Fibroblast of pulmonary artery (primary cell): ENCODE measurements at places on chromosomes 2 and 18.

- no peak for DNase-seq
Observed at GRCh38 chr2:36716111-36716510, 19.6 kb downstream of the VIT start.

GRCh38 chr2:138610201-138610953 lies 108.8 kb downstream of the SPOPL start:
- DNase-seq = no peak

DNA sequence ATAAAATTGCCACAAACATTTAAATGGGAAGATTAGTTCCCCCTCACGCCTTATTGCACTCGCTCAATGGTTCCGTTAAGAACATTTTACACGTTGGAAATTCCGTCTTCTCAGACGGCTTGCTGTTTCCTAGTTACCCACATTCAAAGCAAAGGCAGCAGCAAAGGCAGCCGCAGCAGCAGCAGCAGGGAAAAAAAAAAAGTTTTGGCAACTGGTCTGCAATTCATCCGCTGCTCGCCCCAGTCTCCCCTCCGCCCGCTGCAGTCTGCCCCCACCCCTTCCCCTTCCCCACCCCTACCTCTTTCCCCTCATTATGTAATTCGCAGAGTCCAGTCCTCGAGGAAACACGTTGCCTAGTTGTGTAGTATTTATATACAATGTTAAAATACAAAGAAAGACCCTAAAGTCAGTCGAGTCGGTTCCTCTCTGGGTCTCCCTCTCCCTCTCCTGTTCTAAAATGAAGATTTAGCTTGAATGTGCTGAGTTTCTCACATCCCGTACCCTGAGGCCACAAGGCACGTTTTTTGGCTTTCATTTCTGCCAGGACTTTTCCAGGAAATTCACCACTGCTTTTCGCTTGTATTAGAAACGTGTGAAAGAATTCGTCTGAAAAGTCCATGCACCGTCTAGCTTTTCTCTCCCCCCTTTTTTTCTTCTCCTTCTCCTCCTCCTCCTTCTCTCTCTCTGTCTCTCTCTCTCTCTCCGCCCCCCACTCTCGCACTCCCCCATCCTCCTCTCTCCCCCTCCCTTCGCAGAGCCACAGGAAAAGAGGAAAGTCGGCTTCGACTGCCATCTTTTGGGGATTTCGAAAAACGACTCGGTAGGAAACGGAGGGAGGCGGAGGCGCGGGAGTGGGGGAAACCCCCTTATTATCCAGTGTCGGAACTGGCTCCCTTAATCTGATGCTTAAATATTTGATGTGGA lies 140.0 kb downstream of the MEIS1 start:
- DNase-seq = peak; percentile 89

GRCh38 chr2:59322005-59322404 lies 1080.9 kb upstream of the FANCL start:
- no peak for DNase-seq

DNA sequence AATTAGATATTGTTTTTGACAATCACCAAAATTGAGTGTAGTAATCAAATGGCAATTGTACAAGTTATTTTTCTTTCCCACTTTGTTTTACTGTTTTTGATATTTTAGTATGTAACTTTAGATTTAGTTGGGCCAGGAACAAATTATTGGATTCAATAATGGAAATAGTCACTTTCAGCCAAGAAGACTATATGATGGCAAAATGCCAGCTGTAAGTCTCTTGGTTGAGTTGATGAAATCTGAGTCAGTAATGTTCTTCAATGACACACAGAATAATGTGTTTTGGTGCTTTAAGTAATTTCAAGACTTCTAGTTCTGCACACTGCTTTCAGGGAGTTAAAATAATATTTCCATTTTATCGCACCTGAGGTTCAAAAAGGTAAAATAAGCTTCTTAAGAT lies 2022.0 kb upstream of the CELF4 start:
- DNase-seq = peak; percentile 15

- peak; percentile 71 for DNase-seq
Observed at GRCh38 chr2:44528595-44528994, 166.8 kb downstream of the CAMKMT start.

DNA sequence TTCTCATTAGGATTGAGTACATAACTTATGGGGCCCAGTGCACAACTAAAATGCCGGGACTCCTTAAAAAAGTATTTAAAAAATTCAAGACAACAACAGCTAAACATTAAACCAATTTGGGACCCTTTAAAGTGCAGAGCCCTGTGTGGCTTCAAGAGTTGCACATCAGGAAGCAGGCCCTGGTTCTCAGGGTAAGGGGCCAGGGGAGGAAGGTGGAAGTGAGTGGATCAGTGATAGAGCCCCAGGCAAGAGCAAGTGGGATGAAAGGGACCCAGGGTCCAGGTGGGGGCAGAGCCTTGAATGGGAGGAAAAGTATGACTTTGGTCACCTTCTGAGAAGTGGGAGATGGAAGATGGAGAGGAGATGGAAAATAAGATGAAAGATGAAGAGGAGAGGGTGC lies 2.3 kb upstream of the FHOD3 start:
- no peak for DNase-seq

DNA sequence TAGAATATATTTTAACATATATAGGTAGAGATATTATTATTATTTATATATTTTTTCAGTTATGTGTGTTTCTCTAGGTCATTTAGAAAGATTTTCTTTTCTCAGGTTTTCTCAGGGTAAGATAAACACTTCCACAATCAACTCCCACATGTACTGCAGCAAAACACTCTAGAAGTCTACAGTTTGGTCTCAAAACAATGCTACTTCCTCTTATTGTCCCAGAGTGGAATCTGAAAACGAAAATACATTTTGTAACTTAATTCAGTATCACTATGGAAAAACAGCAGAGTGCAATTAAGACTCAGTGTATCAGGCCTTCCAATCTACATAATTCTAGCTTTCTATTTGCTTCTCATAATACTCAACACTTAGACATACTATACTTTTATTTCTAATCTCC lies 190.1 kb upstream of the SLC35G4 start:
- DNase-seq = peak; percentile 16

DNA sequence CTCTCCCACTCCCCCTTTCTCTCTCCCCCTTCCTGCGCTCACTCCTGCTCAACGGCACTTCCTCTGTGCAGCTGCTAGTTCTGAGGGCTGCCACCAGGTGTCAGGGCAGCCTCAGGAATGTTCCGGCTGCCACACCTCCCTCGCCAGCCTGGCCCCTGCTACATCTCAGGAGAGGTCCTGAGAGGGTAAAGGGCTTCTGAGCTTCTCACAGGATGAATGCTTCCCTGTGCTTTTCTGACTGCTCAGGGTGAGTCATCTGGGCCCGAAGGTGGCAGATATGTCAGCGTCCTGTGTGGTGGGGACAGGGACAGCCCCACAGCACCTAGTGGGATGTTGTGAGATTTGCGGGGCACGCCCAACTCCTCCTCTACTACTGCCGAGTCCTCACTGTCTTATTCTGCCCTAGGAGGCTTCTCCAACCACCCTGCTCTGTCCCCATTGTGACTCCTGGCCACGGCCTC lies 49.0 kb downstream of the PLEKHB2 start:
- peak; percentile 62 for DNase-seq

GRCh38 chr2:219570194-219570923 lies 980 bp downstream of the OBSL1 start:
- DNase-seq = peak; percentile 29

DNA sequence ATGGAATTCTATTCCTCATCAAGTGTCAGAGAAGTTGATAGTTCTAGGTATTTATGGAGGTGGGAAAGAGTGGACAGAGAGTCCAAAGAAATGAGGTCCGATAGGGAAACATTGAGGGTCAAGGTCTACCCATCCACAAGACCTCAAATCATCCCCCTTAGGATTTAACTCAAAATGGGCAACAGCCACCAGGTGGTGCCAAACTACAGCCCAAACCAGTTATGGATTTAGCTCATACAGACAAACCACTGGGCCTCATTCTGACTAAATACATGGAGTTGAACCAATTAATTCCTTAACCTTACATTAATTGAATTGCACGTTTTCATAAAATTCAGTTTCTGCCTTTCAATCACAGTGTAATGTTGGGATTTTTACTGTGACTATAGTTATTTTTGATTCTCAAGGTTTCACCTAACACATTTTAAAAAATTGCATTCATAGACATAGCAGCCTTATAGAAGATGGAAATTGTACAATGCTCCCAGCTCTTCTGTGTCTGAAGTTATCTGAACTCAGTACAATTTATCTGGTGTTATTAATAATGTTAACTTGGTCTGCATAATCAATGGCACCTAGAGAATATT lies 98.2 kb upstream of the HNMT start:
- DNase-seq = peak; percentile 65

DNA sequence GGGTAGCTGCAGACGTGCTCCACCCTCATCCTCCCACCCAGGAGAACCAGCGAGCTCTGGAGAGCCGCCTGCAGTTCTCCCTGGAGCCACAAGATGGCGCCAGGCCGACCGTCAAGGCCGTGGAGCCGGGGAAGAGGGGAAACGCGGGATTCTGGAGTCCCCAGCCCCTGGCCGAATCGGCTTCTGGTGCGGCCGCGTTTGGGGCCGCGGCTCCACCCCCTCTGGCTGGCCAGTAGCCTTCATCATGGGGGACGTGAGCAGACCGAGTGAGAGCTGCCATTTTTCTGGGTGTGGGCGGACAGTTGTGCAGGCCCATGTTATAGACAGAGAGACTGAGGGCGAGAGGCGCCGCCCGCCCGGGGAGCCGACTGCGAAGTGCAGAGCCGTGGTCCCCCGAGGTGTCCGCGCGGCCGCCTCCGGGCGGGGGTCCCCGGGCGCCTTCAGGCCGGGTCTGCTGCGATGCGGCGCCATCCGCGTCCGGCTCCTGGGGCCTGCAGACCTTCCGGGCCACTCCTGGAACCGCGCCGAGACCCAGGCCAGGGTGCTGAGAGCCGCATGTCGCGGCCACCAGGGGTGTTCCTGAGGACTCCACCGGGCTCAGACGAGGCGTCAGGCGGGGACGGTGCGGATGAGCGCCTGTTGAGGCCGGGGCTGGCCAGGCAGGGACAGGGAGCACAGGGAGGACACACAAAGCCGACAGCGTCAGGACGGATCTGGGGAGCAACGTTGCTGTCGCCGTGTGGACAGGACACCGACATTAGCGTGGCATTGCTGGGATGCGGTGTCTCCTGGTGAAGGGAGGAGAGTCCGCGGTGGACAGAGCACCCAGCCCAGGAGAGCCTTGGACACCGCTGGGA lies 418.2 kb upstream of the HS6ST1 start:
- peak; percentile 82 for DNase-seq

DNA sequence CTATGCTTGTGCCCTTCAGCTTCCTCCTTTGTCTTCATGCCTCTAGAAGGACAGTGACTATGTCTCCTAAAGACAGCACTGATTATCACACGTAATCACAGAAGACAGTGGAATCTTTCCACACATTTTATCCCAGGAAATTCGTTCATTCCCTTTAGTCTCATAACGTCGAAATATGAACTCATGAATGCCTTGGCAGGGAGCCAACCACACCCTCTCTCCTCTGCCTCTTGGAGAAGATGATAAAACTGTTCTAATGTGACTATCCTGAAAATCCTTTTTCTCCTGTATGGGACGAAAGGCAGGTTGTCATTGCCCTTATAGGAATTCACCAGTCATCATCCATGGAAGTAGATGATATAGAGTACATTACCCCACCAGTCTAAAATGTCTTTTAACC lies 726.6 kb upstream of the FANCL start:
- no peak for DNase-seq

DNA sequence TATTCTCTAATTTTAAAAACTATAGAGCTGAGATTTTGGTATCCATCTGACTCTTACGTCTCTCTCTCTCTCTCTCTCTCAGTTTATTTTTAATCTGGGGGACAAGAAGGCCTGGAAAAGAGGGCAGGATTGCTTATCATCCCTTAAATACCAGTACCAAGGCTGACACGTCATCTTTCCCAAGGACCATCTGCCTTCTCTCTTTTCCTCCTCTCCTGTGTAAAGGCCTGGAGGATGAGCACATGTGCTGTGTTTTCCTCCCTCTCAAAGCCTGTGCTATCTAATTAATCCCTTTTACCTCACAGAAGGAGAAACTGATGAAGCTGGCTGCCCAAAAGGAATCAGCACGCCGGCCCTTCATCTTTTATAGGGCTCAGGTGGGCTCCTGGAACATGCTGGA lies 7.3 kb downstream of the IL37 start:
- DNase-seq = no peak

DNA sequence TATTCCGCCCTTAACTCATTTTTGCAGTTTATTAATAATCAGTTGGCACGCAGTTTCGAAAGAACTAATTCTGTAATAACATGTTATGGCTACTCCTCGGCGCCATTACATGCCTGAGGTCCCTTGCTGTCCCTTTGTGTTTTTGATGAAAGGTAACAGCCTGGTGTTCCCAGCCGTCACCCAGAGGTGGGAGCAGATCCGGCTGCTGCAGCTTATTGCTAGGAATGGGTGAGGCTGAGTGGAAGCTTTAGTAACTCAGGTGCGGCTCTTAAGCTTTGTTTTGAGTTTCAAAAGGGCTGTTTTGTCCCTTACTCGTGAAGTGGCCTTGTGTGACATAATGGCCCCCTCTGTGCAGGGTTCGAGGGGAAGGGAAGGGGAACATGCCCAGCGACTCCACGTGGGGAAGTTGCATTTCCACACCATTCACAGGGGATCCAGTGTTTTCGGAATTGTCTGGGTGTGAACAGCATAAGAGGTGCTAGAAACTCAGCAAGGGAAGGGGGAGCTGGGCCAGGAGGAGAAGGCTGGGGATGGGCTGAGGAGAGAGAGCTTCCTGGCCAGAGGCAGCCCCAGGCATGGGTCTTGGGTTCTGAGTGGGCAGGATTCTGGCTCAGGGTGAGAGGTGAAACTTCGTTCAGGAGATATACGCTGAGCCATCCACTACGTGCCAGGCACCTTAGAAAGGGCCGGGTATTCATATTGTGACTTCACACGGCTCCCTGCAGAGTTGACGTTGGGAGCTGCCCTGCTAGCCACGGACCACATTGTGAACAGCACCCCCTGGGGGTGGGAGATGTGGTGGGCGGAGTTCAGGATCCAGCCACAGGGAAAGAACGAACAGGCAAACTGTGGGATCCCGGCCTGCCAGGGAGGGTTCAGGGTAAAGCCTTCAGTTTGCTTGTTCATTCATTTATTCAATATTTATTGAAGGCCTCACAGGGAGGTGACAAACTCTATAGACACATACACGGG lies 84.4 kb downstream of the TGOLN2 start:
- no peak for DNase-seq

GRCh38 chr2:219127037-219127635 lies 33.5 kb downstream of the NHEJ1 start:
- no peak for DNase-seq

GRCh38 chr2:147026664-147027295 lies 818.0 kb upstream of the ACVR2A start:
- DNase-seq = peak; percentile 73

DNA sequence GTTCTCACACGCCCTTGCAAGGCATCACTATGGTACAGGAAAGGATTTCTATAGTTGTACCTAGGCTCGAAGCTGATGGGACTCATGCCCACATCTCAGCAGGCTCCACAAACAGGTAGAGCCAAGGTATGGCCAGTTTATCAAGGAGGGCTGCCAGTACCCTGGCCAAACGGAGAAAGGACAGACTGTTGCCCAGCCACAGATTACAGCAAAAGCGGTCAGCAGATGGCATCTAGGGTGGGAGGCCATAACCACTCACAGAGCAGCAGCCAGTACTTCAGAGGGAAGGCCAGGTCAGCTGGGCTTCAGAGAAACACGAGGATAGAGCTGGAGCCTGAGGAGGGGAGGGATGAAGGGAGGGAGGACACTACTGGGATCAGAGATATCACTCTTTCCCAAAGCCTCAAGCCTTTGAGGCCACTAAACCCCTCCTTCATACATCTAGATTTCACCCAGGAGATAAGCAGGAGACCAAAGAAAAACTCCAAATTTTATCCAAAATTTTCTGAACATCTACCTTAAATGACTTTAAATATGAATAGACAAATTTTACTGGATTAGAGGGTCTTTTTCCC lies 904.2 kb upstream of the NXPH2 start:
- DNase-seq = no peak
